ENCODE measurements at places on chromosomes 16 and 17.

DNA sequence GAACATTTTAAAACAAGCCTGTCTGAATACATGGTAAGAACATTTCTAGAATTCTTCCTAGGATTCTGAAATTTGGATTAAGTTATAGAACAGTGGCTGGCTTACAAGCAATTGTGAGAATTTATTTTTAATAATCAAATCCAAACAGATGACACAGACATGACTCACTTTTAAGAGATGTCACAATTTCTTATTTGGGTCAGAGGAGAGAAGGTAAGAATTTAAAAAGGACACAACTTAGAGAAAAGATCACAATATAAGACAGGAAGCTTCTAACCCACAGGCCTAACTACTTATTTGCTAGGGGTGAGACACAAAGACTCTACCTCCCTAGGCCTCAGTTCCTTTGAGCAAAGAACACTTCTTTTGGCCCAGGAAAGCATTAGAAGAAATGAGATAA is 32.7 kb downstream of the ZZEF1 start:
- DNase-seq = no peak

DNA sequence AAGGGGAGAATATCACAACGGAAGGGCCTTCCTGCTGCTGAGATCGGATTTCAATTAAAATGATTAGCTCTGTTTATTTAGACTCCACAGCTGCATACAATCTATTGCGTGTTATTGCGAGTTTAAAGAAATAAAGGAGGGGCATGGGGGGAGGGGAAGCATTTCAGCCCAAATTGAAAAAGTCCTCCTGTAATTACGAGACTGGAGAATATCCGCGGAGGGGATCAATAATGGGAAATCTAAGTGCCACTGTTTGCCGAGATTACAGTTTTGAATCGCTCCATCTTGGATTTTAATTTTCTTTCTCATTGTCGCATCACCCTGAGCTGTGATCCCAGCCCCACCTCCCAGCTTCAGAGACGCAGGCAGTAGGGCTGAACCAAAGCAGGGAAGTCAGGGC is 15.7 kb upstream of the RPL38 start:
- no peak for DNase-seq

DNA sequence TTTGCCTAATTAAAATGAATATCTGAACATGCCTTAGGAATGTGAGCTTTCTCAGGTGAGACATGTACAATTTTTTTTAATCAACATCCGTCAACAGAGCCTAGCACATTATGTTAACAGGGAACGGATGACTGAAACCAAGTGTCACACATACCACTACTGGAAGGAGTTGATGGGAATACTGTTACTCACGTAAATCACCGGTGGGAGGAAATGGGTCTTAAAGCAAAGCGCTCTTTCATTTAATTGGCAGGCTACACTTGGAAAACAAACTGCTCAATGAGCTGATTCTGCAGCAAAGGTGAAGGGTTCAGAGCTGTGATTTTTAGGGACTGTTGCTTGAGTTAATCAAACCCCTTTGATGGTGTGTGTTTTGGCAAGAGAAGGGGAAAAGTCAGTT is 4.8 kb downstream of the CPPED1 start:
- DNase-seq = no peak

GRCh38 chr17:36533935-36534839 is 481 bp downstream of the MYO19 start:
- no peak for DNase-seq

- DNase-seq = no peak
Observed at GRCh38 chr17:37737971-37738370, 6.9 kb downstream of the HNF1B start.

DNA sequence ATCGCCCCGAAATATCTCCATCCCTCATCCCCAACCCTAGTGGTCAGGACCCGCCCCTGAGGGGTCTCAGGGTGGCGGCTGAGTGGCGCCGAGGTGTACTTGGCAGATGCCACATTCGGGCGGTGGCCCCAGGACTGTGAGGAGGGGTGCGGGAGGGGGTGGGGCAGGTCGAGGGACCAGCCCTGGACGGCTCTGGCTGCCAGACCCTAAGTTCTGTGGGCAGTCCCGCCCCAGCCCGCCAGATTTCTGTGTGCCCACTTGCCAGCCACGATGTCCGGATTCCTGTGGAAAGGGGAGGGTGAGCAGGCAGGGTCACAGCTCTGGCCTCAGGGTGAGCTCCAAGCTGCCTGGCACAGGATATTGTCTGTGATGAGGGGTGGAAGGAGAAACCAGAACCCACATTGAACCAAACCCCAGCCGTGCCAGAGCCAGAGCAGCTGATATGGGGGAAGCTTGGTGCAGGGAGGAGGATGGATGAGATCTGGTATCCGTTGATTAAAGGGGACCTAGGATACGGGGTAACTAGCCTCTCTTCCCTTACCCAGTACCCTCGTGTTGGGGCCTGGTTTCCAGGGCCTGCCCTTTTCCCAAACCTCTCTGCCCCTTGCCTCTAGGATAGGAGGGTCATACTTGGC is 1.1 kb upstream of the CHAD start:
- no peak for DNase-seq

DNA sequence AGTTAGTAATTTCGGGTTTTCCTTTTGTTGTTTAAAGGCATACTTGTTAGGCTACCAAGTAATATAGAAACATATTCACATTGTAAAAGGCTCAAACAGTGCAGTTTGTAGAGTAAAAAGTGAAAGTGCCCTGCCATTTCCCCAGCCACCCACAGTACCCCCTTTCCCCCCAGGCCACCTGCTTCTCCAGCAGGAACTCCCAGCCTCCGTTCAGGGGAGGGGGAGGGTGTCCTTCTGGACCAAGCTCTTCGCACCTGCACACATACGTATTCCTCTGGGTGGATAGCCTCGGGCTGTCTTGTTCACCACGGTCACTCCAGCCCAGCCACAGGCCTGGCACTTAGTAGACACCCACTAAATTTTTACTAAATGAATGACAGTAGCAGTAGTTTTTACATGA is 144.5 kb downstream of the CLEC16A start:
- no peak for DNase-seq

GRCh38 chr17:603406-604114 is 111.1 kb downstream of the VPS53 start:
- no peak for DNase-seq

- no peak for DNase-seq
Observed at GRCh38 chr17:58918072-58918471, 162.4 kb downstream of the PPM1E start.

DNA sequence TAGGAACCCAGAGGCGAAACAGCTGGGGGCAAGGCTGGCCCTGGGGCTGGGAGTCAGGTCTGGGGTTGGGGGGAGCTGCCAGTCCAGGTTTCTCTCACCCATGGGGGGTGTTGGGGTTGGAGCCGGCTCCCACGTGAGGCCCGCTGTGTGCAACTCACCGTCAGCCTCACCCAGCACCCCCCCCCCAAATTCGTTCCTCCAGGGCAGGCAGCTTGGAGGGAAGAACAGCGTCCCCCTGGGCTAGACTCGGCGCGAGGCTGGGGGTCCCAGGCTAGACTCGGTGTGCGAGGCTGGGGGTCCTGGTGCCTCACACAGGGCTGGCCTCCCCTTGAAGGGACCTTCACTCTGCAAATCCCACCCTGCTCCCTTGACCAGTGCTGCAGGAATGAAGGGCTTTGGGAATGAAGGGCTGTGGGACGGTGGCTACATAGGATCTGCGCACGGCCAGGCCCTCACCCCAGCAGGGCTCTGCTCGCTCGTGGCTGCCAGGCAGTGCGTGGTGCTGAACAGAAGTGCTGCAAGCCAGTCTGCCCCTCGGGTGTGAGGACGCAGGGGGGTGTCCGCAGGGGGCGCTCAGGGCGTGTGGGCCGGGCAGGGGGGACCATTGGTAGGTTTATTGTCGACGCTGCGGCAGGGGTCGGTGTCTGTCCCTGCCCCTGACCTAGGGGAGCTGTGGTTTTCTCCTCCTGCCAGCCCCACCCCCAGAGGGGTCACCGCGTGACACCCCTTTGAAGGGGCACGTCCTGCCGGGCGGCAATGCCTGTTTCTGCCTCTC is 74.7 kb downstream of the KLHDC4 start:
- DNase-seq = no peak

DNA sequence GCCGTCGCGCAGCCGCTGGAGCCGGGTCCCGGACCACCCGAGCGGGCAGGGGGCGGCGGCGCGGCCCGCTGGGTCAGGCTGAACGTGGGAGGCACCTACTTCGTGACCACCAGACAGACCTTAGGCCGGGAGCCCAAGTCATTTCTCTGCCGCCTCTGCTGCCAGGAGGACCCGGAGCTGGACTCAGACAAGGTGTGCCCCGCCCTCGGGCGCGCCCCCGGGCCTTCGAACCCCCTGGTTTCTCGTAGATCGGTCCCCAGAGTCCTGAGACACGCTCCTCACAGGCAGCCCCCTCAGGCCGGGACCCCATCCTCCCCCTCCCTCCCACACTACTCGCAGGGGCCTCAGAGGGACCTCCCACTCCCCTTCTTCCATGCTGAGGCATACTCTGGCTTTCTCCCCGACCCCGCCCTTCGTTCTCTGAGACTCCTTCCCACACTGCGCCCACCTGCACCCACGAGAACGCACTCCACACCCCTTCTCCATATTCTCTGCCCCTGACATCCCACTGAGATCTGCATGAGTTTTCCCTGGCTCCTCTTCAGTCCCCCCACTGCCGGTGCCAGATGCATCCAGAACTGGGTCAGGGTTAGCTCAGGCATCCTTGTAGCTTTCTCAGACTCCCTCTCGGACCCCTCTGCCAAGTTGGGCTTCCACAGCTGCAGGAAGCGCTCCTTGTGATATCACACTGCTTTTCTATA is 523 bp downstream of the KCTD2 start:
- DNase-seq = no peak
